ENCODE measurements at places on chromosomes 11 and 22.

- DNase-seq, result no peak
Measured at GRCh38 chr11:121032546-121032945, 8.6 kb downstream of the TBCEL start.

DNA sequence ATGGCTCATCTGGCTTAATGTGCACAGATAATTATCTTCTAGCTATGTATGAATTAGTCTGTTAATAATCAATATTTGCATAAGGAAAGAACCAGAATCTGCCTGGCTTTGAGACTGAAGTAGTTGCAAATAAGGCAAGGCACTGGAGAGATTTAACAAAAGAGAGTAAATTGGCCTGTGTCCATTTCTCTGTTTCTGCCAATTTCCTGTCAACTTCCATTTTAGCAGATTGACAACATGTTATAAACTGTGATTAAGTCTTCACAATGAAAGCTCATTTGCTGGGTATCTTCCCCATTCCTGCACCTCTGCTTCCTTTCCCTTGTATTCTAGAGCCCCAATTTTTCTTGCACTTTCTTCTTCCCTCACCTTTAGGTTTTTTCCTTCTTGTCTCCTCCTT lies 5.3 kb upstream of the TMEM123 start:
- no peak for DNase-seq

DNA sequence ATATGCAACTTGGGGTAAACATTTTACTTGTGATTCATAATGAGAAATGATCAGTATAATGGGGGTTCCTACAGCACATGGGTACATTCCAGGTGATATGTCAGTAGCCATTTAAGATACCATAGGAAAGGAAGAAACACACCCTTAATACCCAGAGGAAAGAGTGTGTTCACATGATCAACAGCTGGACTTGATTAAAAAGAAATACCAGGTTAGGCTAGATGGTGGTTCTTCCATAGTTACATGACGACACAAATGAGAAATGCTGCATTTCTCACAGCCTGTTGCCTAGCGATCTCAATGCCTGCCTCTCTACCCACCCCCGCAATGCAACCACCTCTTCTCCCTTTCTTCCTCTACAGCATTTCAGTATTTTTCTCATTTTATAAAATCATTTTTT lies 96.8 kb downstream of the TTC28 start:
- peak; percentile 89 for DNase-seq

DNA sequence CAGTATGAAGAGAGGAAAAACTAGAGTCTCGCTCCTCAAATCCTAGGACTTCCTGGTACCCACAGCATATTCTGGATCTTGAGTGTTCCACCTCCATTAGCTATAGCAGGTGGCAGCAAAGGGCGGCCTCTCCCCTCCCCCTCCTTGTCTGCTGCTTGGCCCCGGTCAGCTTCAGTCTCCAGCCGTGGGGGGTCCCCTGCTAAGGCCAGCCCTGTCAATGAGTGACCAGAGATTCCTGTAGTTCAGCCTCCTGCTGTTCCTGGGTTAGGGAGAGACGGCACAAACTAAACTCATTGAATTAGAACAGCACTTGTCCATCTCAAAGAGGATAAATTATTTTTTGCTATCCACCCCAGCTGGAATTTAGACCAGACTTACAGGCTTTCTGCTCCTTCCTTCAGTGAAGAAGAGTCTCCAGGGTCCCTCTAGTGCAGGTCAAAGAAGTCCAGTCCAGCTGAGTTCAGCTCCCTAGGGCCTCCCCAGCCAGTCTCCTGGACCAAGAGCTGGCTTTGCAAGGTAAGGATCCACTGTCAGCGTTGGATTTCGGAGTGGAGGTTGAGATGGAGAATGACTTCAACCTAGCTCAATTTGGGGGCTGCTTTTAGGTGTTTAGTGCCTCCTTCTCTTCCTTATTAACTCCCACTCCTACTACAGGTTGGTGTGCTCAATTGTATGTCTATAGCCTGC lies 1.1 kb upstream of the PHLDB1 start:
- no peak for DNase-seq

GRCh38 chr11:86069408-86070101 lies 671 bp upstream of the PICALM start:
- peak; percentile 92 for DNase-seq

DNA sequence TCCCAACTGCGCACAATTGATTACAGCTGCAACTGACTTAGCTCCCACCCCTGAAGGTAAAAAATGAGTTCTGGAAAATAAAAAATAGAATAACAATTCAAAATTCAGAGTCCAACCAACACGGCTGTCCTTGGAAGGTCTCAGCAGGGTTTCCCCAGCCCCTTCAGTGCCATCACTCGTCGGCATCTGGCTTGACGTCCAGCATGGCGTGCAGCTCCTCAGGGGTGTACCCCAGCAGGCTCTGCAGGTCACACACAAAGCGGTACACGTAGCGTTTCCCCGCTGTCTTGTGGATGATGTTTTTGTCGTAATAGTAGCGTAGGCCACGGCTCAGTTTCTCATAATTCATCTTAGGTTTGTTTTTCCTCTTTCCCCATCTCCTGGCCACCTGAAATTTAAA lies 125.2 kb downstream of the ETS1 start:
- DNase-seq, result no peak

GRCh38 chr11:74650498-74650897 lies 58.1 kb downstream of the POLD3 start:
- DNase-seq, result peak; percentile 79

DNA sequence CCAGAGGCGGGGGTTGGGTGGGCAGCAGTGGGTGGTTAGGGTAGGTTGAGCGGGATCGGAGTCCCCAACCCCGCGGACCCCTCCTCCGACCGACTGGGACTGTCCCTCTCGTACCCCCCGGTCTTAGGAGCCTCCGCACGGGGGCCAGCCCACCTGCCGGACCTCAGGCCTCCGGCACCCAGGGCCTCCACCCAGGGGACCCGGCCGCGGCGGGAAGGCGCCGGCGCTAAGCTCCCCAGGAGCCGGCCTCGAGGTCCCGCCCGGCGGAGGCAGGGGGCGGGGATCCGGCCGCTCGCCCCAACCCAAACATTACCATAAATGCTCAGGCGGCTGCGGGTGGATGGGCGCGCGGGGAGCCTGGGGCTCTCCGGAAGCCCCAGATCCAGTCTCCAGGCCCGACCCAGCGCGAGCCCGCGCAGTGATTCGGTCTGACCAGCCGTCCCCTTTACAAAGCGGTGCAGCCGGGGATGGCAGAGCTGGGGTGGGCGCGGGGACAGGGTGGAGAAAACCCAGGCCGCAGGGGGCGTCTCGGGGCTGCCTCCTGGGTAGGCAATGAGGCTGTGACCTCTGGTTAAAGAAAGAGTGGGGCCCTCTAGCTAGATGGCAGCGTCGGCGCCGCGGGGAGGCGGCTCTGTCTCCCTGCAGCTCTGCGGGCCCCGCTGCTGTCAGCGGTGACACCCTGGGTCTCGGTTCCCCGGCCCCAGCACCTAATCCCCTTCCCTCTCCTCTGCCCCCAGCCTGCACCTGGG lies 4.0 kb upstream of the MCAM start:
- no peak for DNase-seq

DNA sequence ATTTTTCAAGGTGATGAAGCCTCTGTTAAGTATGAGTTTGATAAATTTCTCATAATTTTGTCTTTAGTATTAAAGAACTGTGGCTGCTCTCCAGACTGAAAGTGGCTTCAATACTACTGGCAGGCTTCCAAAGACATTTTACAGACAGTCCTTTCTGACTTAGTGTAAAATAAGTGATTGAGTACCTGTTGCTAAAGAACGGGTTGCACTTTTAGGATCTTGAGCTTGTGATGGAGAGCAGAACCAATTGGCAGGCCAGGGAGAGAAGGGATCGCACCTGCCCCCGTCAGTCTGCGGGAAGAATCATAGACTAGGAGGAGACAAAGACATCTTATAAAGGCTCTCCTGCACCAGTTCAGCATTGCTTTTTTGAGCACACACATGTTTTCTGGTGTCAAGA lies 4.4 kb downstream of the NCAM1 start:
- no peak for DNase-seq

All from HFF-Myc (cell line).